AG20443 (cell line): ENCODE measurements at places on chromosomes 3 and 15.

- DNase-seq: peak; percentile 39
Measured at GRCh38 chr15:65655026-65655425, 33.3 kb downstream of the SLC24A1 start.

- DNase-seq: no peak
Measured at GRCh38 chr3:124201226-124201625, 209.3 kb upstream of the ROPN1 start.

DNA sequence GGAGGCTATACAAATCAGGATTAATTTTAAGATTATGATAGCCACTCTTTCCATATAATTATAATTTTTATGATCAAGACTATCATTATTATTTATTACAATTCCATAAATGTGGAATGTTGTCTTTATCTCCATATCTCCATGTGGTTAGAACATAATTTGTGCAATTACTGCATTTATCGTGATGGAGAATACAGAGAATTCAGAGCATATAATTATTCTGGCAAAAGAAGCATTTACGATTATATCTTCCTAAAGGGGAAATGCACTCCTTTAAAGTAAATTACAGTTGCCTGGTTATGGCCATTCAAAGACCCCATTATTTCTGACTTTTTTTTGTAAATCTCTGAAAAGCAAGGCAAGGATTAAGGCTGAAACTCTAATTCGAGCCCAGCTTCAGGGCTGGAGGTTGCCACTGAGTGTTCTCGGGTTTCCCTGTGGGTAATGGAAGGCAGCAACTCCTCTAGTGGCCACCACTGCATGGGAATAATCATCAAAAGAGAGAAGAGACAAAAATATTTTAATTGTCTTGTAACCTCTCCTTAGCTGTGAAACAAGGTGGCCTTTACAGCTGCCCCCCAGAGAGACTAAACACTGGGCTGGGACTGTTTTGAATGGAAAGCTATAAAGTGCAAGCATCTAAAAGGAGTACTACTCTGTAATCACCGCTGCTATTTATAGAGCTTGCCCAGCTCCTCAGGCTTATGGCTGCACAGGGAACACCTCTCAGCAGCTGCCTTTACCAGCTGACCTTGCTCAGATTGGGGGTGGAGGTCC is 59.8 kb upstream of the PRTG start:
- DNase-seq: no peak

DNA sequence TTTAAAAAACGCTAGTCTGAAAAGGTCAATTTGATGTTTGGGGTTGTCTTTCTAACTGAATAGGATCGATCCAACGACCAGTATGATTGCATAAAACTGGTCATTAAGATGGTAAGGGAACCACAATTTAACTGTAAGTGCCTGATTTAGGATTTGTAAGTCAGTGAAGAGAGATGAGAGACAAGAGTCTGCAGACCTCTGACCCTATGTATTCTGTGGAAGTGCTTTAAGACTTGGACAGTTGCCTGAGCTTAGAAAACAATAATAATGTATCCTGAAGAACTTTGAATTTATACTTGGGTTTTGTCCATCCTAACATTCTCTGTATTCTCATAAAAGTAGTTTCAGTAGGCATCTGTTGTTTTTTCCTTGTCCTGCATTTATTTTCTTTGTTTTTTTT is 221.4 kb upstream of the SUCLG2 start:
- DNase-seq: no peak

- DNase-seq: no peak
Measured at GRCh38 chr3:64913515-64913914, 225.7 kb upstream of the ADAMTS9 start.

GRCh38 chr3:113133140-113133539 is 78.2 kb upstream of the BOC start:
- no peak for DNase-seq

DNA sequence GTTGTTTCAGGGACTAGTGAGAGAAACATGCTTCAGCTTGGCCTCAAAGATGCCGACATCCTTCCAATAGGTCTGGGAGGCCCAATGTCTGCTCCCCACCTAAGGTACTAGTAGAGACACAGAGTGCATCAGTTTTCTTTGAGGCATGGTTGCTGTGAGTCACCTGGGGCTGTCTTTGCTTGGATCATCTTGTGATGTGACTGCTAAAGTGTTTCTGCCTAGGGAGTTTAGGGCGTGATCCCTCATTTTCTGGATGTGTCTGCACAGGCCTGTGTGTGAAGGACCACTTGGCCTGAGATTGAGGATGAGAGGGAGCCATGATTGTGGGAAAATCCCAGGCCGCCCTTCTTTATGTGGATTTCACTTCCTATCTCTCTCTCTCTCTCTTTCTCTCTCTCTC is 4.8 kb downstream of the GASK1A start:
- no peak for DNase-seq

DNA sequence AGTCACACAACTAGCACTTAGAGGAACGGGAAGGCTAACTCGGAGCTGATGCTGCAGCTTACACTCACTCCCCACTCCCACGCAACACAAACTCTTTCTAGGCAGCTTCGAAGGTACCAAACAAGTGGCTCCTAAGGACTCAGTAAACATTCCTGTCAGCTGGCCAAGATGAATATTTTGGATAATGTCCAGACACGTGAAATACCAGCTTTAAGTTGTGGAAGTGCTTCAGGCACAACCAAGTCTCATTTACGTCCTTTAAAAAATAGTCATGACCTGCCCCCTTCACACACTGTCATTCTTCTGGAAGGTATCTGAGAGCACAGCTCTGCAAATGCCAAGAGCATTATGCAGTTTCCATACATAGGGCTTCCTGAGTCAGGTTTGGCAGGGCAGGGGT is 1005.9 kb upstream of the CFAP20DC start:
- DNase-seq: no peak
